Endothelial cell (in vitro differentiated cells): ENCODE measurements at places on chromosomes 1 and 21. TPM values are rescaled to one million over a fixed set of nuclear protein-coding genes. Genes with fewer than 3 reads are reported as not detected.

- DNase-seq = no peak
Measured at GRCh38 chr1:6599141-6599975, 3.3 kb downstream of the KLHL21 start.

DNA sequence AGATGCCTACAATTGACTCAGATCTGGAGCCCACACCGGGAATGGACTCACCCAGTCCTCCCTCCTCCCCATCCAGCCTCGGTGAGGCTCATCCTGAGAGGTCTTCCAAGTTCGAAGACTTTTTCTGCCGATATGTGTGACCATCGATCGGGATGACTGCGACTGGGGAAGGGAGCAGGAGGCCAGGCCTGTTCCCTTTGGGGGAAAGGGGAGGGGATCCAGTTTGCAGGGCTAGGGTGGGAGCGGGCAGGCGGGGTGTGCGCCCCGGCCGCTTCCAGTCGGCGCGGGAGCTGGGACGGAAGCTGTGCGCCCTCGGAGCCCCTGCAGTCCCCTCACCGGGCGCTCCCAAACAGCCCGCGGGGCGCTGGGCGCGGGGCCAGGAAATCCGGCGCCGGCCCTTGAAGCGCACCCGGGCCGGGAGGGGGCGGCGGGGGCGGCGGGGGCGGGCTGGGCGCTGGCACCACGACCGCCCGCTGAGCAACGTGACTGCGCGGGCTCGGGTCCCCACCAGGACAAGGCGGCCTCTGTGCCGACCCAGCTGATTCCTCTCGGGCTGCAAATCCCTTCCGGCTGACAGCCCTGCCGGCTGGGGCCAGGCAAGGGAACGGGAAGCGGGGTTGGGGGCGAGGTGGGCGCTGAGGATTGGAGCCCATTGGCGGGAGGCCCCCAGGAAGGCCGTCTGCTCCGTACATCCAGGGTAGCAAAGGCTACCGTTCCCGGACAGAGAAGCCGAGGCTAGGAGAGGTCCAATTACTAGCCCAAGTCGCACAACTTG, 103.9 kb downstream of the EBNA1BP2 start:
- no peak for DNase-seq

- DNase-seq = no peak
Measured at GRCh38 chr1:186841599-186841998, 12.8 kb downstream of the PLA2G4A start.

DNA sequence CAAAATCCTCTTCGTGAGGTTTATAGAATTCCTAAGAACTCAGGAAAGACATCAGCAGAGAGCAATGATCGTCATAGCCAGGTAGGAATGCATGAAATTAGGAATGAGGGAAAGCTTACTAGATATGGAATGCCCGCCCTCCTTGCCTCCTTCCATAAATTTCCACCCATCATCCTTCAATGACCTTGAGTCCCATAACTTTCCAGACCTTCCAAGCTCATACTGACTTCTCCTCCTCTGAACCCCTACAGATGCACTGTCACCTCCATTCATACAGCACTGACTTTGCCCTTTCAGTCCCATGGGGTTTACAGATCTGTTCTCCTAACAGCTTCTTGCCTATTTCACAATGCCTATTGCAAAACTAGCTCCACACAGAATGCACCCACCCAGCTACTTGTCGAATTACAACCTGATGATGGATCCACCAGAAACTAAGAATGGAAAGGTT, 23.8 kb upstream of the PPP1R15B start:
- no peak for DNase-seq

DNA sequence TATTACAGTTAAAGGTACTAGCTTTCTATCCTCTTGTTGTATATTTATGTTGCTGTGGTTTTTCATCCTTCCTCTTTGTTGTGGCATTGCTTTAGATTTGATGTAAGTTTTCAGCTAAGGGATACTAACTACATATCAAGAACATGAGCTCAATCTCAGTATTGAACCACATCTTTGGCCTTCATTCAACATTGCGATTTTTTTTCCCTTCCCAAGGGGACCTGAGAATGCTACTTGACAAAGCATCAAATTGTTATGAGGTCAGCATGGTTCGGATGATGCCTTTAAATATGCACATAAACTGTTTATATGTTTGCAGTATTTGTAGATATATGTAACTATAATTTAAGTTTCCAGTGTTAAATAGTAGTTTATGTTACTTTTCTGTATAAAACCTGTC, 31.7 kb upstream of the GPR88 start:
- no peak for DNase-seq

The C1QC gene
- total RNA-seq = not detected

The SETSIP gene
- 0.31 TPM for total RNA-seq

The SLC25A24 gene
- 51.1 TPM for total RNA-seq
